Left lung (tissue), 14 donors: ENCODE measurements at places on chromosomes 2 and 18. TPM values are rescaled to one million over a fixed set of nuclear protein-coding genes. Genes with fewer than 3 reads are reported as not detected.

- DNase-seq: no peak
Observed at GRCh38 chr2:143934626-143935481, 585.1 kb downstream of the ZEB2 start.

Gene RTP5
- polyA plus RNA-seq: not detected

DNA sequence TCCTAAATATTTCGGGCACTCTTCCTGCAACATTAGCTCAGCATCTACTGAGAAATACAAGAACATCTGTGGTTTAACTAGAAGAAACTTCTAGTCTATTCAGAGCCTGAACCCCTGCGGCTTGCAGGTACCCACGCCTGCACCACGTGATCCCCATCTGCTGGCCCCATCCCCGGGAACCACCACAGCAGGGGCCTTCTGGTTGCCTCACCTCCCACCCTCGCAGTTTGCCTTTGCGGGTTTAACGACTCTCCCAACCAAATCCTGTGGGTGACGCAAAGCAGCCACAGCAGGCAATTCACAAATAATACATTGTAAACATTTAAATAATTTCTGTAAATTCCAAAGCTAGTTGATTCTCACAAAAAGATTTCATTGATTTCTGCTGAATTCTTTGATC, 90.2 kb upstream of the TMEM18 start:
- DNase-seq: no peak

DNA sequence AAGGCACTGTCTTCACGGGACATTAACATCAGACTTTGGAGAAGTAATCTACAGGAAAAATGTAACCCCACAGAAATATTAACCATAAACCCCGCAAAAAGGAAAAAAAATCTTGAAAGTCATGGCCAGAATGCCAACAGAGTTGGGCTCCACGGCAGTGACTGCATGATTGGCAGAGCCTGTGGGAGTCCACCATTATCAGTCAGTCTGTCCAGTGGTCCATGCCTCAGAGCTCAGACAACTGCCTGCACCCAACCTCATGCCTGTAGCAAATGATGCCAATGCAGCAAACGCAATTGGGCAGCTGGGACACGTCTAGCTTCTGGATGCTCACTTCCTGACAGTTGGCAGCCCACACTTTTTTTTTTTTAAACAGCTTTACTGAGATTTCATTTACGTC, 5.1 kb upstream of the PPIG start:
- DNase-seq: no peak

Gene TMEM17
- polyA plus RNA-seq: 5.0 TPM

GRCh38 chr2:188599140-188599539, 307.5 kb downstream of the GULP1 start:
- no peak for DNase-seq

- no peak for DNase-seq
Observed at GRCh38 chr2:14923820-14924580, 291.5 kb downstream of the LRATD1 start.

- DNase-seq: peak; percentile 67
Observed at GRCh38 chr2:238850091-238850490, 2.2 kb downstream of the TWIST2 start.

DNA sequence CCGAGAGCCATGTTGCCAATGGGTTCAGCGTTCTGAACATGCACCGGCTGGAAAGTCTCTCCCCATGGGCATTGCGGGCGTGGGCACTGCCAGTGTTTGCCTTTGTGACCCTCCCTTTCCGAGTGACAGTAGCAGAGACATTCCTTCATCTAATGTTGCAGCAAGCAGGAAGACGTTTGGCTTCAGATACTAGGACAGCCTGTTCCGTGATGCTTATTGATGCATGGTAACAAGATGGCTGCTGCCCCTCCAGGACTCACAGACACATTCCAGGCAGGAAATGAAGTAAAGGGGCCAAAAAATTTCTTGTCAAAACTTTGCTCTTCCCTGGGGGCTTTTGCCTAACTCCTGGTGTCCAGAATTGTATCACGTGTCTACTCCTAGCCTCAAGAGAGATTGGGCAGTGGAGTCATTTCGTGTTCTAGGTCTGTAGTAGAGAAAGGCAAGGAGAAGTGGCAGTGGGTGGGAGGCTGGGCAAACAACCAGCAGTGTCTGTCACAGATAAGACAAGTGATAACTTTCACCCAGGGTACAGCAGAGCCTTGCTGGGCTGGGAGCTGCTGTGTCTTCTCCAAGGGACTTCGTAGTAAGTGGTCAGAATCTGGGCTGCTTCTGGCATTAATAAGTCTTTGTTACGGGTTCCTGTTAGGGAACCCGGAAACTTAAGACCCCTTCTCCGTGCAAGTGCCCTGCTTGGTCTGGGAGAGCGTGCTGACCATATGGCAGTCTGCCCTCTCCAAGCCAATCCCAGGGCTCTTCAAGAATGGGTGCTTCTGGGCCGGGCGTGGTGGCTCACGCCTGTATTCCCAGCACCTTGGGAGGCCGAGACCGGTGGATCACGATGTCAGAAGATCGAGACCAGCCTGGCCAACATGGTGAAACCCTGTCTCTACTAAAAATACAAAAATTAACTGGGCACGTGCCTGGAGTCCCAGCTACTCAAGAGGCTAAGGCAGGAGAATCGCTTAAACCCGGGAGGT, 93.5 kb downstream of the TFCP2L1 start:
- no peak for DNase-seq

Gene UGT1A9
- polyA plus RNA-seq: not detected

GRCh38 chr2:227191367-227191766, 26.9 kb downstream of the COL4A3 start:
- no peak for DNase-seq

DNA sequence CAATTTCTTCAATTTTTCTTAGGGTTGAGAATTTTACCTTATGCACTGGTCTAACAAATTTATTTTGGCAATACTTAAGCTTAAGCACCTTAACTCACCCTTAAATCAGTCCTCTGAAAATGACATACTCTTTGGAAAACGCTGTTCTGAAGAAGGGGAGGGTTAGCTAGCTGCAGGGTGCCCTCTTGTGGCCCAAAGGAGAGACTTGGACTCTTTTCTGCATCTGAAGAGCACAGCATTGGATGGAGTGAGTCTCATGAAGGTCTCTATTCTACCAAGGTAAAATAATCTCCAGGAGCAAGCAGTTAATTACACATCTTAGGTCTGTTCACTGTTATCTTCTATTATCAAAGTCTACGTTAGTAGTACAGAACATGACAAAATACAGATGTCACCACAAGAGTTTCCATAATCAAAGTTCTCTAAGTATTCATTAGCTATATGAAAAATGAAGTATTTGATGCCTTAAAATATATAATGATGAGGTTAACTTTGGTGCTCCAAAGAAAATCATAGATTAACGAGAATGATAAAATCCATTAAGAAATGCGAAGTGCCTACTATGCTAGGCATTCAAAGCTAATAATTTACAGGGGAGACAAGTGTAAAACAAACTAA, 24.4 kb downstream of the PUM2 start:
- no peak for DNase-seq

DNA sequence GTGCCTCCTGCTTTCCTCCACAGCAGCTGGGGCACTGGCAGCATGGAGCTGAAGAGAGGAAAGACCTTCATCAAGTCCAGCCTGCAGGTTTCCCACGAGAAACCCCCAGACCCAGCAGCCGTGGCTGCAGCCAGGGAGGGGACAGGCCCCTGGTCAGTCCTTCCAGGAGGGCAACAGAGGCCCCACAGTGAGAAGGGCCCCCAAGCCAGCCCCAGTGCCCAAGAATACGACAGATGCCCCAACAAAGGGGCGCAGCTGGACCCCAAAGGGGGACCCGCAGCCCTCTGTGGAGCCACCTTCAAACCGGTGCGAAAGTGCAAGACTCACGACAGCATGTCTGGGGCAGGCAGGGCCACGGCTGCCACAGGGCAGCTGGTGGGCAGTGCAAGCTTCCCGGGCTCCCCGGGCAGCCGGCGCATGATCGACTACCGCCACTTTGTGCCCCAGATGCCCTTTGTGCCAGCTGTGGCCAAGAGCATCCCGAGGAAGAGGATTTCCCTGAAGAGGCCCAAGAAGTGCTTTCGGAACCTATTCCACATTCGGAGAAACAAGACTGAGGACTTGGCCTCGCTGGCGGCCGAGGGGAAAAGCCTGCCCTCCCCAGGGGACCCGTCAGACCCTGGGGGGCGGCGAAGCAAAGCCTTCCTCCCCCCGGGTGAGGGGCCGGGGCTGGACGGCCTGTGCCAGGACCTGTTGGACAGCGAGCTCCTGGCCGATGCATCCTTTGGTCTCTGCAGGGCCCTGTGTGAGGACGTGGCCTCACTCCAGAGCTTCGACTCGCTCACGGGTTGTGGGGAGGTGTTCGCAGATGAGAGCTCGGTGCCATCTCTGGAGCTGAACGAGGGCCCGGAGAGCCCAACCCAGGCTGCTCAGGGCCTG, 6.9 kb downstream of the AMER3 start:
- no peak for DNase-seq

GRCh38 chr2:238022594-238023157, 38.1 kb upstream of the SCLY start:
- DNase-seq: no peak

GRCh38 chr2:216465579-216466195, 33.0 kb upstream of the RPL37A start:
- DNase-seq: no peak

- no peak for DNase-seq
Observed at GRCh38 chr2:68385220-68385906, 20.3 kb downstream of the PLEK start.

GRCh38 chr18:57466745-57467409, 31.7 kb downstream of the ONECUT2 start:
- DNase-seq: no peak

- DNase-seq: peak; percentile 10
Observed at GRCh38 chr2:225766431-225766830, 366.9 kb downstream of the NYAP2 start.

DNA sequence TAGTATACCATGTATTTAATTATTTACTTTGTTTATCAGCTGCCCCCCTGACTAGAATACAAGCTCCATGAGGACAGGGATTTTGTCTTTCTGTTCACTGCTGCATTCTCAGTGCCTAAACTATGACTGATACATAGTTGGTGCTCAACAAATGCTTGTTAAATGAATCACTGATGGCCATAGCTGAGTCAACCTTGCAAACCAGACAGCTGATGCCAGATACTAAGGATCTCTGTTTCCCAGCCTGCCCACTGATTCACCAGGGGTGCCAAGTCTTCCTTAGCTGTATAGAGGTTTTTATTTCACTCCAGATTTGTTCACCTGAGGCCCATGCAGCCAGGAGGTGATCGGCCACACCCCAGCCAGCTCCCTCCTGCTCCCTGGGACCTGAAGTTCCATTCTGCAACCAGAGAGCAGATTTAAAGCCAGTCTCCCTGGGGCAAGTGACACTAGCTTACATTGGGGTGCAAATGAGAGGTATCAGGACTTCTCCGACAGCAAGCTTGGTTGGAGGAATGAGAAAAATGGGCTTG, 92.2 kb downstream of the C1QL2 start:
- DNase-seq: no peak

Gene CYS1
- polyA plus RNA-seq: 17.4 TPM

- DNase-seq: no peak
Observed at GRCh38 chr2:105625632-105626031, 119.1 kb upstream of the NCK2 start.

Gene IL1RN
- polyA plus RNA-seq: 1.6 TPM

DNA sequence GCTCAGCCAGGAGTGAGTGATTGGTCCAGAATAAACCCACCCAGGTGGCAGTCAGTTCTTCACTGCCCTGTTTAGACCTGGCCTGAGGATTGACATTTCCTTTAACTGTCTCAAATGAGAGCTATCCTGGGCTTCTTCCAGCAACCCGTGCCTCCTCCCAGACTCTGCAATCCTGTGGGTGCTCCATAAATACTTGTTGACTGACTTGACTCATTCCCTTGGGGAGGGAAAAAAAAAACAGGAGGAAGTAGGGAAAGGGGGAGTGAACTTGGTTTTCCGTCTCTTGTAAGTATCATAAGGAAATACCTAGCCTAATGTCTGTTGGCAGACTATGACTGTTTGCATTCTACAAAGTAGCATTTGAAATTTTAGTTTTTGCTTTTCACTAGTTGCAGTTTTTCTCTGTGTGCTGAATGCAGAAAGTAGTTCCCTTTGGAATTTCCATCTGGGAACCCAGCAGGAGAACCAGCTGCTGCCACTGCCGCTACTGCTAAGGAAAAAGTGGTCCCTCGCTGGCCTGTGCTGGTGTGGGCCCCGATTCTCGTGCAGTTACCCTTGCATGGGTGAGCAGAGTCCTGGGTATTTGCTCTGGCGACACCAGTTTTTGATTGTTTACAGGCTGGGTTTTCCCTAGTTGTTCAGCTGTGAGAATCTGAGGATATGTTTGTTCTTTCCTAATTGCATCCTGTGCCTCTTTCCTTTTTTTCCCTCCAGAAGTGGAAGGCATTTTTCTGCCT, 78.8 kb downstream of the TGOLN2 start:
- DNase-seq: no peak

GRCh38 chr2:173347305-173348168, 7.1 kb upstream of the CDCA7 start:
- no peak for DNase-seq

Gene ASXL3
- polyA plus RNA-seq: 12.0 TPM

- DNase-seq: no peak
Observed at GRCh38 chr2:178843697-178844096, 36.5 kb upstream of the TTN start.

DNA sequence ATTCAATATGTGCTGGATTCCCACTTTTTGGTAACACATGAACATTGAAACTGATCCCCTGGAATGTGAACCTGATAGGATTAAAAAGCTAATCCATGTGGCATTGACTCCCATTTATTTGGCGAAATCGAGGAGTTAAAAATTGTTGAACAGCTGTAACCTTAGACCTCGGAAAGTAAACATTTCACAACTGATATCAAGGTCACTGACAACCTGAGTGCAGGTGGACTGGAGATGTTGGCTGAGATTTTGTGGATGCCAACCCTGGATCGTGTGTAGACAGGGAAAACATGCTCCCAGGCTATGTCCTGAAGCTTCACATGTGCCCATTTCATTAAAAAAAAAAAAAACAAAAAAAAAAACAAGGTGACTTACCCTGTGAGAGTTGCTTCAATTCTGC, 204.8 kb downstream of the SETBP1 start:
- no peak for DNase-seq

DNA sequence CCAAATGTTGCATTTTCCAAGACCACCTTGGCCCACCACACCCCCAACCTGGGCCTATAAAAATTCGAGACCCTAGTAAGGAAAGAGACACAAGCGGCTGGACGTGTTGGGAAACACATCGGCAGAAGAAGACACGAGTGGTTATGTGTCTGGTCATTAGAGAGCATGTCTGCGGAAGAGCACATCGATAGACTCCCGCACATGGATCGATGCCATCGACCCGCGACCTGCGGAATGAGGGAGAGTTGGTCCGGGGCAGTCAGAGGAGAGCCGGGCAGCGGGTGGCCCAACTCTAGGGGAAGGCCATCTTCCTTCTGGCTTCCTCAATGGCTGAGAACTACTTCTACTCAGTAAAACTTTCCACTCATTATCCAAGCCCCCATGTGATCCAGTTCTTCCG, 219.4 kb downstream of the TGIF1 start:
- no peak for DNase-seq

Gene ARHGAP15
- polyA plus RNA-seq: 31.3 TPM

DNA sequence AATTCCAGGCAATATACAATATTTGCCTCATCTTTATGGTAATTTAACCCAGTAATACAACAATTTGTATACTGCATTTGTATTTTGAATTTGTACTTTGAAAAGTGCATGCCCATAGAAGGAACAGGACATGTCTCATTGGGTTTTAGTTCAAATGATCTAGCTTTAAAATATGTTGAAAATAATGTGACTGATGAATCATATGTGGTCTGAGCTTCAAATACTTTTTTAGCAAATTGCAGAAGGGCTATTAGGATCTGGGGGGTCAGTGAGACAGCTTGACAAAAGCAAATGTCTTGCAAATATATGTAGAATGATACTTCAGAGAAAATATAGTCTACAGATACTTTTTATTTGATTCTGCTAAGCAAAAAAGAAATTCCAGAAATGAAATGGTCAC, 248.9 kb downstream of the DCC start:
- no peak for DNase-seq
